ENCODE measurements at places on chromosomes 5 and 9.

DNA sequence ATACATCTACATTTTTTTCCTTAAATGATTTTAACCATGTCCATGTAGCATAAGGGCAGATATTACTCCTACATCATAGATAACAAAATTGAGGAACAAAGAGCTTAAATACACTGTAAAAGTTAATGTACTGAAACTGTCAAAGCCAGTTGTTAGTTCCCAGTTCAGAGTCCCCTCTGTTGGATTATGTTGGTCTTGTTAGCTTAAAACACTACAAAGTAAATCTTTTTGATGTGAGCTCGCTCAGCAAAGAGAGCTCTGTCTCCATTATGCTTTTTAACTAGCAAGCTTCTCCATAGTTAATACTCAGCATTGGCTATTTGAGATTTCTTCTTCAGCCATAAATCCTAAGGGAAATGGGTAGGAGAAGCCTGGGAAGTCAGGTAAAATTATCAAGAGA lies 149.1 kb downstream of the ADAMTS6 start:
- DNase-seq, result no peak

DNA sequence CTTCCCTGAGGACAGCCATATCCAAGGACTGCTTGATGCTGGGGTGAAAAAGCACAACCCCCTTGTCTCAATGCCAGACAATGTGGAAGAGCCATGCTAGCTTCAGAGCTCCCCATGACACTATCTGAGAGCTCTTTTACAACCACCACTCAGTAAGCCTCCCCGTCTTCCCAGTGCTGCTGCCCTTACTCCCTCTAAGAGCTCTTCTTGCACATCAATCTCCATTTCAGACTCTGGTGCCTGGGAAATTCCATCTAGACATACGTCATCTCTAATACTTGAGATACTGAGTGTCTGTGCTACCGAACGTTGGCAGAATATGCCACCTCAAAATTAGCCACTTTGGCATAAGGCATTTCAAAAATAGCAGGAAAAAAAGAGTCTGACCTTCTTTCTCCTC lies 94.5 kb downstream of the EDIL3 start:
- no peak for DNase-seq

- no peak for DNase-seq
Measured at GRCh38 chr9:14321517-14322130, 7.7 kb upstream of the NFIB start.

DNA sequence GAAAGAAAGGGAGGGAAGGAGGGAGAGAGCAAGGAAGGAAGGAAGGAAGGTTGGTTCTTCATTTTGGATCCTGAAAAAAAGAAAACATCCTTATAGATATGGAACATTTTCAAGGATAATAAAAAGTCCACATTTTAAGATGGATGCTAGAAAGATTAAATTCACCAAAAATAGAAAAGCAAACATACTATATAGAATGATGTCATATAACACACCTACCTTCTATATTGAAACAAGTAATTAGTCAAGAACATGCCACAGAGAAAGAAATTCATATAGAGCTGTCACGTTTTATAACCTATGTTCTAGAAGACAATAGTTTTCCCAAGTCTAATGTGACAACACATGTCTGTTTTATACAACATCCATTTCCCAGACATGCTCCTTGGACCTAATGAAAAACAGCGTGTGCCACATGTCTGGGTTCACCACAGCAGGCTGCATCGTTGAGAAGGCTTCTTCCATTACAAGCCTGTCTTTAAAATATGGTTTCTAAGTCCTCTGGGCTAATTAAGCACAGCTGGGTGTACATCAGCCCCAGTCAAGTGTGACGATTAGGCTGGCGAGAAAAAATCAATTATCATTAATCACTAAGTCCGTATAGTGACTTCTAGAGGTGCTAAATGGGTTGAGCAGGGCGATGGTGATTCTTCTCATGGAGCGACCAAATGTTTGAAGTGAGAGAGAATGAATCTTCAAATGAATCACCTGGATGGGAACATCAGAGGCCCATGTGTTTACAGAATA lies 301.8 kb downstream of the TLE1 start:
- DNase-seq, result no peak

DNA sequence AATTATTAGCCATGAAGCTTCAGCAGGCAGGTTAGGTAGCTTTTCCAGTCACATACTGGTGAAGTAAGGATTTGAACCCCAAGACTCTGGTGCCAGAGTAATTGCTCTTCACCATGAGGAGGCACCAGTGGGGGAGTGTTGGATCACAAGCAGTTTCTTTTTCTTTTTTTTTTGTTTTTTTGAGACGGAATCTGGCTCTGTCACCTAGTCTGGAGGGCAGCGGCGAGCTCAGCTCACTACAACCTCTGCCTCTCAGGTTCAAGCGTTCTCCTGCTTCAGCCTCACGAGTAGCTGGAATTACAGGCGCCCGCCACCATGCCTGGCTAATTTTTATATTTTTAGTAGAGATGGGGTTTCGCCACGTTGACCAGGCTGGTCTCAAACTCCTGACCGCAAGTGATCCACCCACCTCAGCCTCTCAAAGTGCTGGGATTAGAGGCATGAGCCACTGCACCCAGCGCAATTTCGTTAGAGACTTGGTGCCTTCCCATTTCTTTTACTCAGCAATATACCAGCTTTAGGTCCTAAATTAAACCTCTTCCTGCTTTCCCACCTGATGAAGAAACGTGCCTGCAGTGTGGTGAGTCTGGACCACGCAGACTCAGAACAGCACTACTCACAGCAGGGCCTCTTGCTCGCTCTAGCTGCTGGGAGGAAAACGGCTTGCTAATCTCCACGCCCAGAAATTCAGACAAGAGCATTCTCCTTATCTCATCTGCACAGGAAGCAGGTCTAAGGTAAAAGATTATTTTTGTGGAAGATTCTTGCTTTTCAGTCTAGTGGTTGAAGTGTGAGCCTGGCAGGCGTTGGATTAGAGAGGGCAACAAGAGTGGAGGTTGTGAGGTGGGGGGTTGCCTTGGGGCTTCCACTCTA lies at the start of gene S100Z:
Gene S100Z (plus strand): TSS at position 596 of the 873 bp plus-strand sequence. CDS start 25,346 bp downstream, outside the sequence.
- DNase-seq, result no peak

DNA sequence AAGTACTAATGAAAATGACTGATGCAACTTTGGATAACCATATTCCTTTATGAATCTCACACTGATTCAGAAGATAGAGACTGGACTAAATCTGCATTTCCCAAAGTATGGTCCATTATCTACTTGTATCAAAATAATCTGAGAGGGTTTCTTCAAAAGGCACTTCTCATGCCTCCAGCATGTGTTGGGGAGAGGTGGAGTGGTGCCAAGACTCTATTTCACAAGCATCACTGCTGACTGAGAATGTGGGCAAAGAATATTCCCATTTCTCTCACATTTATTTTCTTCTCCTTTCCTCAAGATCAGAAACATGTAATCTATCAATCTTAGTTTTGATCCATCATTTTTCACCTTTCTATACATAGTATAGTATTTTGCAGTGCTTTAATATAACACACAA lies 135.4 kb downstream of the GABRB2 start:
- DNase-seq, result no peak

GRCh38 chr5:146076028-146076427 lies 29.3 kb downstream of the PLAC8L1 start:
- DNase-seq, result no peak

- DNase-seq, result no peak
Measured at GRCh38 chr9:124489222-124489621, 18.0 kb downstream of the NR5A1 start.

DNA sequence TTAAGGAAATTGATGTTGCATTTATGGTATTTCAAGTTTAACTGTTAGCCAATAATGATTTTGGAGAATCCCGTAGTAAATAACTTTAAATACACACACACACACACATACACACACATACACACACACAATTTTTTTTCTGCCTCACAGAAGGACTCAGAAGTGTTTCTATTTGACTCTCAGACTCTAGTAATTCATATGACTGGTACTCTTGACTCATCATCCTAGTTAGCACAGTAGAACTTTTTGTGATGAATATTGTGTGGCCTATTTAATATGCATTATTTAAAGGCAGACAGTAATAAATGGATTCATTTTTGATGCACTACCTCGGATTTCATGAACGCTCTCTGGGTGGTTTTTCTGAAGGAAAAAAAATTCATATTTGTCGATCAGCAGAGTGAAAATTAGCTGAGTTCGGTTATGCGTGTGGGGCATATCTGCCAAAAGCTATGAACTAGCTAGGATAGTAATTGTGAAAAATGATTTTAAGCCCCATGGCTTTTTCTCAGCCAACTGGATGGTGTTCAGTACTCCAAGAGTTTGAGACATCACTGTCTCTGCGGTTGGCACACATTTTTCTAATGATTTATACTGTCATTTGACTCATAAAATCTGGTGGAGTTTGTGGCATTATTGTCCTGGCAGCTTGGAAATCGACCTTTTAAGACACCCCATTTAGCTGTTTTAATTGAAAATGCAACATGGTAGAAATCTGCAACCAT lies 102.2 kb downstream of the PCSK5 start:
- no peak for DNase-seq

DNA sequence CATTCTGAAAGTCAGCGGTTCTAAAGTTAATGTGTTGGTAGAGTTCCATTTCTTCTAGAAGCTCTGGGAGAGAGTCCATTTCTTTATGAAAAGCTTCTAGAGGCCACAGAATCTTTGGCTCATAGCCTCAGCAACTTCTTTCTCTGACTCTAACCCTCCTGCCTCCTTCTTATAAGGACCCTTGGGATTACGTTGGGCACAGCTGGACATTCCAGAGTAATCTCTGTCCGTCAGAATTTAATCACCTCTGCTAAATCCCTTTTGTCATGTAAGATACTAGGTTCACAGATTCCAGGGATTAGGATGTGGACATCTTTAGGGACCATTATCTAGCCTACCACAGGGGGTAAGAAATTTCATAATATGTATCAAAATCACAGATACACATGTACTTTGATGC lies 22.6 kb upstream of the ANKDD1B start:
- DNase-seq, result no peak

GRCh38 chr5:93209476-93209875 lies 371.5 kb downstream of the NR2F1-AS1 start:
- DNase-seq, result no peak

DNA sequence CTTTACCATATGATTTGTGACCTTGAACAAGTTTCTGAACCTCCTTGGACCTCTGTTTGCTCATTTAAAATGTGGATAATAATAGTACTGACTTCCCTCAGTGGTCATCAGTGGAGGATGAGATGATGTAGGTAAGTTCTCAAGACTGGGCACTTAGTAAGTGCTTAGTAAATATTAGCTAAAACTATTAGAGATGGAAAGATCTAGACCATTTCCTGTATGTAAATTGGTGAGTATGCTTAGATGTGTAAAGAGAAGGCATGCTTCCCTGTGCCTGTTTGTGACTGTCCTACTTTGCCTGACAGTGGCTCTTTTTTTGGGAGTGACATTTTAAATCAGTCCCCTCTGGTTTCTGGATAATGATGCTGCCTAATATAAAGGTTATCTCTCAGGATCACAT lies 288.1 kb downstream of the GABRB2 start:
- no peak for DNase-seq

- no peak for DNase-seq
Measured at GRCh38 chr5:102453716-102454115, 45.1 kb downstream of the SLCO6A1 start.

- DNase-seq, result no peak
Measured at GRCh38 chr9:131260751-131261452, 15.4 kb downstream of the FAM78A start.

GRCh38 chr5:172447646-172448365 lies 6.5 kb downstream of the SH3PXD2B start:
- no peak for DNase-seq

DNA sequence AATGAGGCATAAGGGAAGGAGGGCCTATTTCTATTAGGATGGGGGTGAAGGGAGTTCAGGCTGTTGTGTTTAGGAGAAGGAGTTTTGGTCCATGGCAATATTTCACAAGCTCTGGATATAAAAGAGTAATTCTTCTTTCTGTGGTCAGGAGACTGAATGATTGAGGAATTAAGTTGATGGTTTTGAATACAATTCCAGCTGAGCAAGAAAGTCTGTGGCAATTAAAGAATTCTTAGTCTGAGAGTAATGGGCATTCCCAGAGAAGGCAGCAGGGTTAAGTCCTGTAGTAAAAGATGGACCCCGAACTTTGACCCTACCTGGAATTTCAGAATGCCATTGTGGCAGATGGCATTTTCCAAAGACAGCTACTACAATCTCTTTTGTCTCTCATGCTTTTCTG lies 202.6 kb downstream of the TLE4 start:
- DNase-seq, result no peak

DNA sequence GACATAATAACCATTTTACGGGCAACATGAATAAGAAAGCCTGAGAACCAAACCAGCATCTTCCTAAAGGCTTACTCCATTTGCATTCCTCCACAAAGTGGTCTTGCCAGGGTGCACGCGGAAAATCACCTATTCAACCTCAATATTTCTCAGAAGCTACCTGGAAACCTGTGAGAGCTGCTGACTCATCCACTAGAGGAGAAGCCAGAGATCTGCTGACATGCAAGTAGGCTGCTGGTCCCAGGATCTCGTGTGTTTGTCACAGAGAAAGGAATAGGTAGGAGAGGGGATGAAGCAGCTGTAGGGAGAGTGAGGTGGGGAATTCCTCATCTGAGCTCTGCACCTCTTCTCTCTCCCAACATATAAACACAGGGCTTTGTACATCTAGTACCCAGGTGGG lies 138.1 kb downstream of the ADAMTS12 start:
- DNase-seq, result no peak

- DNase-seq, result no peak
Measured at GRCh38 chr9:123127512-123128075, 94.1 kb downstream of the GPR21 start.

GRCh38 chr5:167602067-167602466 lies 689.4 kb upstream of the WWC1 start:
- no peak for DNase-seq

GRCh38 chr5:78543292-78543691 lies 105.3 kb downstream of the LHFPL2 start:
- no peak for DNase-seq

DNA sequence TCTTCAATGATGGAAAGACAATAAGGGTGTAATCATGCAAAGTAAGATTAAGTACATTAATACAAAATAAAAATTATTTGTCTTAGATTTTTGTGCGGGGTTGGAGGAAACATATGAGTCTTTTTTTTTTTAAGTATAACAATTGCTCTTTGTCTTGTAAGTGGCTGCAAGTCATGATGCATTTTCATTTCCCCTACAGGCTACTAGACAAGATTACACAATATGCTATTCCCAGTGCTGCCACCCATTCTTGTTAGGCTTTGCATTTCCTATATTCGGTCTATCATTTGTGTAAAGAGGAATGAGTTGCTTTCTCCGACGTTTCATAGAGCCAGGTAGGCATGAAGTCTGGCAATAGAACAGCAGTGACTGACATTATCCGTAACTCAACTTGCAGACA lies 294.2 kb upstream of the CYLC2 start:
- DNase-seq, result peak; percentile 6

GRCh38 chr9:122141671-122142070 lies 17.9 kb downstream of the NDUFA8 start:
- no peak for DNase-seq

DNA sequence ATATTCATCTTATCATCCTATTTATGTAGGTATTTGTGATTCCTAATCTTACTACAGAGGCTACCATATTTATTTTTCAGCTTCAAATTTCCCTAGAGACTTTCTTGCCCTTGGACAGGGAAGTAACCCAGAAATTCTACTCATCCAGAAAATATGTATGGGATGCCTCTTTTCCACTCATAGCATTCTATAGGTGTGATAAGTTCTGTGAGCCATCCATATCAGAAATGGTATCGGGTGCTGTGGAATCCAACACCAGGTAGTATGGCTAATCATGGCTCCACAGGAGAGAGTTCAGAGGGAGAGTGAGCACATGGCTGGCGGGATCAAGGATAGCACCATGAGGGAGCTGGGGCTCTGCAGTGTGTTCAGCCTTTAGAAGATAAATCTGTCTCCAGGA lies 349.3 kb upstream of the ACTBL2 start:
- no peak for DNase-seq

Data from eye (tissue), 1 donor.